ENCODE measurements at places on chromosomes 1 and 21. TPM values are rescaled to one million over a fixed set of nuclear protein-coding genes. Genes with fewer than 3 reads are reported as not detected.

ZFP69B gene
- total RNA-seq = 6.7 TPM

GRCh38 chr1:67134695-67135094, at the start of gene C1orf141:
Gene C1orf141, minus strand, starts transcription at chr1:67134970. Its CDS starts 7,730 bp downstream, at chr1:67127240.
- H3K36me3 ChIP-seq = no peaks in the 10 kb centered on the region
- H3K4me1 ChIP-seq = peaks cover 3% of the 10 kb centered on the region
- peak within 1 kb of the TSS; percentile 56 for H3K4me3 ChIP-seq
- peaks cover 2% of the 10 kb centered on the region for H3K27me3 ChIP-seq
- no peak within 1 kb of the TSS for H3K27ac ChIP-seq

DNA sequence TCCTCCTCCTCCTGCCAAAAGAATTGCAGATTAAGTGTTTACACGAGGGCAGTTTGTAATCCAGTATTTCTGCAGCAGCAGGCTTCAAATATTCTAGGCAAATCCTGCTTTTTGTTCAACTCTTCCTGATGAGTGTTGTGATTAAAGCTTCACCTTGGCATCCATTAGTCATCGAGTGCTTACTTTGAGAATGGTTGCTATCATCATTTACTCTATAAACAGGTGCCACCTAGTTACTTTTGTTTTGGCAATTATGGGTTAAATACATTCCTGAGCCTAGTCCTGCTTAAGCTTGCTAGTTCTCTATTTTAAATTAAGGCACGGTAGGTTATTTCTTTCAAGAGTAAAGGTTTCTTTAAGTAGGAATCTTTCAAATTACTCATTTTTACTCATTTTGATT, 20.3 kb downstream of the PDC start:
- no peaks in the 10 kb centered on the region for H3K36me3 ChIP-seq
- no peak overlapping the region for H3K4me3 ChIP-seq
- no peaks in the 10 kb centered on the region for H3K4me1 ChIP-seq
- no peak for DNase-seq

- H3K36me3 ChIP-seq = no peaks in the 10 kb centered on the region
- no peak for DNase-seq
- H3K4me3 ChIP-seq = peak overlapping the region; percentile 97
- peaks cover 16% of the 10 kb centered on the region for H3K27me3 ChIP-seq
These were observed 825 bp downstream of the DCAF8 start for GRCh38 chr1:160261556-160261892.

Measured in osteocyte (in vitro differentiated cells).